ENCODE measurements at places on chromosomes 12 and 14.

DNA sequence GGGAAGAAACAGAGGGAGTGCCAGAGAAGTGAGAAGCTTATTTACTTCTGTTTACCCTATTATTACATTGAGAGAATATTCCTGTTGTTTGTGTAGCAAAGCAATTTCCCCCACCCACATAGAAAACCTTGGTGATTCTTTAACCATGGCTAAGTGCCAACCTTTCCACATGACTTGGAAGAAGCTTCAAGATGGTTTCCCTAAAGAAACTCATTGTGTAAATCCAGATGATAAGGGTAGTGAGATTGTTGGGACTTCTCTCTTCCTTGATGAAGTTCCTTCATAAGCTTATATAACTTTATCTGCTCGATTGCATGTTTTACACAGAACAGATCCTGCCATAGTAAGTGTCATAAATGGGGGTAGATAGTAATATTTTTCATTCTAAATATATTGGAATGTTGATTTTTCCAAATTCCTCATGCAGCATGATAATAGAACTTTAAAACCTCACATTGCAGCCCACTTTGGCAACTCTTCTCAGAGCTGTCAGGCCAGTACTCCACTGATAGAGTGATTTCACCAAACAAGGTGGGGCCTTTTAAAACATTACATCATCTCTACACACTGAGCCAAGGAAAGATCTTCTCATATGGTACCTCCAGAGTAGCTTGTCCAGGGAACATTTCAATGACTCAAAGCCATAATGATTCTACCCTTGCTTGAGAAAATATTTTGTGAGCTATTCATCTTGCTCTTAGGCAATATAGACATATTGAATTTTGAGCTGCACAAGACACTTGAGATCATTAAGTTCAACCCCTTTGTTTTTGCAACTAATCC, 47.8 kb upstream of the KIF21A start:
- DNase-seq: no peak

- DNase-seq: no peak
Observed at GRCh38 chr14:55512421-55512820, 67.6 kb upstream of the KTN1 start.

- DNase-seq: no peak
Observed at GRCh38 chr14:32350020-32350419, 20.9 kb downstream of the AKAP6 start.

DNA sequence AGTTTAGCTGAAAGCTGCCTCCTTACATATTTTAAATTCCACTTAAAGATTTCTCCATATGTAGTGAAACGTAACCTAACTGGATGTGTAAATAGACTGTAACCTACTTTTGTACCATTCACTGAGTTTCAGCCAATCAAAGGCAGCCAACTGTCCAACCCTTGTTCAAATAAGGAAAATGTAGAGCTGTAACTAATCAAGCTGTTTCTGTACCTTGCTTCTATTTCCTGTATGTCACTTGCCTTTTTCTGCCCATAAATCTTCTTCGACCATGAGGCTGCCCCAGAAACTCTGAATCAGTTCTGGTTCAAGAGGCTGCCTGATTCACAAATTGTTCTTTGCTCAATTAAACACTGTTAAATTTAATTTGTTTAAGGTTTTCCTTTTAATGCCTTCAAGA, 6.3 kb downstream of the SLC7A8 start:
- DNase-seq: no peak

DNA sequence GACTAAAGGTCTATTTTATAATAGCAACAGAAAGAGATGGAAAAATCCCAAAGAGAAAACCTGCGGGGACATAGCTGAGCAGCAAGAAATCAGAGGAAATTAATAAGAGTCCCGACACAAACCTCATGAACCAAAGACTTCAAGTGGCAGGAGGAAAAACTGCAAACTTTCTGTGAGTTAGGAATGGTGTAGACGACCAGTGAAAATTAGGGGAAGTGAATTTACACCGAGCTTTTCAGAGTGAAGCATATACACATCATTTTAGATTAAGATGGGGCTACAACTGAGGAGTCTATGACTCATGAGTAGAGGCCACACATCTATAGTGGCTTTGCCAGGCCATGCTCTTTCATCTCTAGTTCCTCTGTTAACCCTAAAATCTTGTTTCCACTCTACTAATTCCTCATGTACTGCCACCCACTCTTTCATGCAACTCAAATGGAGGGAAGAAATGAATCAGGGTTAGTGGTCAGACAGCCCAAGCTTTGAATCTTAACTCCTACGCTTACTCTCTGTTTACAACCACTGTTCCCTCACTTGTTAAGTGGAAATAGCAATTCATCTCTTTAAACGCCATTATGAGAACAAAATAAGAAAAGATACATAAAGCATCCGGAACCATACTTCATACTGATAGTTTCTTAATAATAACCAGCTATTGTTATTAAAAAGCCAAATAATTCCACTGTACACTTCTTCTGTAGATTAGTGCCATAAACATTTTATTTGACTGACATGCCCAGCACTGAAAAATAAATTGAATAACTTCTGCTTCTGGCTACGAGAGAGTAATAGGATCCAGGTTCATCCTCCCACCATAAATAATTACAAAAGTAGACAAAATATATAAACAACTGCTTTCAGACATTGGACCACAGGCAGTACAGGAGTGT, 219.3 kb downstream of the RMST start:
- DNase-seq: no peak

DNA sequence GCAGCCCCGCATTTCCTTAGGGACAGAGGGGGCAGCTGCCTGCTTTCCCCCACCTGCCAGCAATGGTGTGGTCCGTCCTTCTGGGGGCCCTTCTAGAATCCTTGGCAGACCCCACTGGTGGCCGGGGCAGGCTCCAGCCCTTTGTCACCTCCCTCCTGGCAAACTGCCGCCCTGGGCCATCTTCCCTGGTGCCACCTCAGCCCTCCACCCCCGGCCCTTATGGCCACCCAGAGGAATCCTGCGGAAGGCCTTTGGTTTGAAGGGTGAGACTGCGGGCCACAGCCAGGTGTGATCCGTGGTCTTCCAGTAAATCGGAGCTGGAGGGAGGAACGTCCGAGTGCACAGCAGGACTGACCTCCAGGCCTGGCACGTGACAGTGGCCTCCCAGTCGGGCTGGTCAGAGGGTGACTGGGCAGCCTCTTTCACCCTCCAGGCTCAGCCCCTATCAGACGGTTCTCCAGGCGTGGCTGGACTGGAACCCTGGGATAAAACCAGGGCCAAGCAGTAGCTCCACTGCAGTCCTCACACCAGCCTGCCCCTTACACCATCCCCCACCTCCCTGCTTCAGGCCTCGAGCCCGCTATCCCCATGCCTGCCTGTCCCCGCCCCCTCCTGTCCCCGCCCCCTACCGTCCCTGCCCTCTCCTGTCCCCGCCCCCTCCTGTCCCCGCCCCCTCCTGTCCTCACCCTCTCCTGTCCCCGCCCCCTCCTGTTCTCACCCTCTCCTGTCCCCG, 12.4 kb downstream of the FBRSL1 start:
- DNase-seq: no peak

GRCh38 chr12:10847744-10848143, 1.5 kb downstream of the PRR4 start:
- DNase-seq: no peak

- DNase-seq: no peak
Observed at GRCh38 chr12:67111182-67111581, 158.0 kb upstream of the CAND1 start.

- DNase-seq: no peak
Observed at GRCh38 chr14:62168564-62169155, 406.4 kb downstream of the SNAPC1 start.

GRCh38 chr12:42689699-42690098, 100.2 kb upstream of the PRICKLE1 start:
- DNase-seq: no peak

DNA sequence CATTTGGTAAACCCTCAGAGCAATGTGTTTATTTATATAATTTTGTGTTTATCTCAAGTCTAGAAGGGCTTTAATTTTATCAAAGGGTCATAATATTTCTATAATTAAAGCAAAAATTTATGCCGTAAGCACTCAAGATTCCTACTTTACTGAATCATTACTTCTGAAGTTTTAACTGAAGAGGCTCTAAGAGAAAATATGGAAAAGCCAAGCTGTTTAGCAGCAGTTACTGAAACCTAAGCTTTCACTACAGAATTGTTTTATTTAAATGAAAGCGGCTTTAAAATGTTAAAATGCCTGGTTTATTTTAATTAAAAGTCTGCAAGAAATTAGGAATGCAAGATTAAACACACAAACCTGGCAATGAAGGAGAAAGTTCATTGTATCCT, 73.9 kb upstream of the BBS10 start:
- DNase-seq: no peak

- DNase-seq: no peak
Observed at GRCh38 chr12:82479511-82479910, 121.2 kb downstream of the METTL25 start.

DNA sequence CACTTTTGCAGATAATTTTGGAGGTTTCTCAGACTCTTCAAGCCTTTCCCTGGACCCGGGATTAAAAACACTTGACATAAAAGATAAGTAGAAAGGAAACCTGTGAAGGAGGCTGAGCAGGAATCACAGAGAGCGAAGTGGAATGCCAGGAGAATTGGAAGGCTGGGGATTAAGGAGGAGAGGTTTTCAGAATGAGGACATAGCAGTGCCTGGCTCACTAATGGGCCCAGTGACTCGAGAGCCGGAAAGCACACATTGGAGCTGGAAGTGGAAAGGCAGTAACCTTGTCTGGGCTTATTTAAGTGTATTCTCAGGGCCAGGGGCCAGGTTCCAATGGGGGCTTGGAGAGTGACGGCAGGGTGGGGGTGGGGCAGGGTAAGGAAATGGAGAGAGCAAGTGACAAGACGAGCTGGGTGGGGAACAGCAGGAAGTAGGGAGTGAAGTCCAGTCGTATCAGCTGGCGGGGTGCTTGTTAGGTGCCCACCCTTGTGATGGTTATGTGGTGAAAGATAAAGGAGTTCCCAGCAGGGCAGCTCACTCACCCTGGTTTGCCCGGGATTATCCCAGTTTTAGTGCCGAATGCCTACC, 13.1 kb downstream of the EVL start:
- DNase-seq: no peak

DNA sequence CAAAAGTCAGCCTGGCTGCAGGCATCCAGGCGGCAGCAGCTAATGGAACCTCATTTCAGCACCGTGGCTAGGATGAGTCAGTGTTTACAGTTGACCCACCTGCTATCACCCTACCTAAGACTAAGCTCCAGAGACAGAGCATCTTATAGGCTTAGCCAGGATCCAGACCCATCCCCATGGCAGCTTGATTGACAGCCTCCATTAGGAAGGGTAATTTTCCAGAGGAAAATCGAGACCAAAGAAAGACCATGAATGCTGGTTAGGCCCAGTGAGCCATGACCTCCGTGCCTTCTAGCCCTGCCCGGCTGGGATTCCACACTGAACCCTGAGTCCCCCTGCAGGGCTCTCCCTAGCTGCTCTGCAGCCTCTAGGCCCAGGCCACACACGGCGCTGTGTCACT, 38.7 kb downstream of the TUNAR start:
- no peak for DNase-seq

- no peak for DNase-seq
Observed at GRCh38 chr12:67268335-67268895, 743 bp upstream of the CAND1 start.

- no peak for DNase-seq
Observed at GRCh38 chr14:32762886-32763285, 175.8 kb upstream of the NPAS3 start.

GRCh38 chr12:122528992-122529391, 1.9 kb downstream of the KNTC1 start:
- DNase-seq: no peak

DNA sequence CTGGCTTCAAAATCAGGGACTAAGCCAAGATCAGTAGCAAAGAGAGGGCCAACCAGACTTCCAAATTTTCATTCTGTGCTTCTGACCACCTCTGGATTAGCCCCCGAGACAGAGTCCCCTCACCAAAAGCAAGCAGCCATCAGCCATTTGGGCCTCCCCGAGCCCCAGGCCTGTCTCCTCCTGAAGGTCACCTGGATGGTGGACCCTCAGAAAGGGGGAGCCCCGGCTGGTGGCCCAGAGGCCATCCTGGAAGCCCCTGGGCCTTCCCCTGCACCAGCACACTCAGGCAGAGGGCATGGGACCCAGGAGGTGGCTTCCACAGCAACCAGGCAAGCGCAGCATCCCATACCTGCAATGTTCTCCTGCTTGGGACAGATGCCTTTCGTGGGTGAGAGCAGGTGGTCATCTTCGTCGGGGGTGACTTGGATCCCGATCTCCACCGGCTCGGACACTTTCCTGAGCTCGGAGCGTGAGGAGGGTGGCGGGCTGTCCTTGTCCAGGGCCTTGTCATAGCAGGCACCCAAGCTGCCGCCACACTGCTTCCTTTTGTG, 14.8 kb downstream of the BCL11B start:
- DNase-seq: no peak

DNA sequence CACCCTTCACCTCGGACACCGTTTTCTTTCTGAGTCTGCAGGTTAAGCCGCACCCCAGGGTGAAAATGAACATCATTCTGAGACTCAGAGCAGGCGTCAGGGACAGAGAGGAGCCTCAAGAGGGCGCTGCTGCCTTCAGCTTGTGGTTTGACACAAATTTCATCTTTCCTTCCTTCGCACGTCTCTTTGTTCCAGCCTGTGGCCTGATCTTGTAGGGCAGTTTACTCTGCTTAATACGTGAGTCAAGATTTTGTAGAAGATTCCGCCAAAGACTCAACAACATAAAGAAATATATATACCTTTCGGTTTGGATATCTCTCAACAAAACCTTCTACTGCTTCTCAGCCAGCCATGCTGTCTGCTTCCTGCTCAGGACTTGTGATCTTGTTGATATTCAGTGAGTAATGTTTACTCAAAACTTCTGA, 329.3 kb upstream of the OR4E1 start:
- DNase-seq: no peak

- DNase-seq: no peak
Observed at GRCh38 chr12:105464406-105464805, 133.9 kb downstream of the C12orf75 start.

DNA sequence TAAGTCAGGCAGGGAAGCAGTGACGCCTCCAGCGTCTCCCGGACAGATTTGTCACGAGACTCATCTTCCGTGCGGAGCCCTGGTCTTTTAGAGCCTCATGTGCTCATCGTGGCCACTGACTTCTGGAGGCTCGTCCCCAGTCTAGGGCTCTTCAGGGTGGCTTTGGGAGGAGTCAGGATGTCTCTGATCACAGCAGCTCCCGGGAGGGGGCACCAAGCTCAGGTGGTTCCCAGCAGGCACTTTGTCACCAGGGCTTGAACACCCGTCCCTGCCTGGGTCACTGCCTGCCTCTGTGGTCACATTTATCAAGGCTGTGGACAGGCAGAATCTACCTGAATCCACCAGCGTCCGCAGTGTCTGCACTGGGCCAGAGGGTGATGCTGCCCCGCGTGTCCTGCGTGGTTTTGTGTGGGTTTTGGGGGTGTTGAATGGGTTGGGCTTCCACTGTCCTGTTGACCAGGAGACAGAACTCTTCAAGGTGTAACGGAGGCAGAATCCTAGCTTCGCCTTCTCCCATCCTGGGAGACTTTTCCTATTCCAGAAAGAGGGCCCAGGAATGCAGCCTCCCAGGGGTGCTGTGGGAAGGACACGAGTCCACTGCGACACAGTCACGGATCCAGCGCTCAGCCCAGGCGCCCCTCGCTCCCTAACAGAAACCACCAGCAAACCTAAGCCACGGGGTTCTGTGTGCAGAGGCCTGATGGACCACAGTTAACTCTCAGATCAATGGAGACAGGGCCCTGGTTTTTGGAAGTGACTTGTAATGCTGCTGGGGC, 132.3 kb downstream of the ADGRD1 start:
- DNase-seq: no peak

GRCh38 chr12:44385964-44386363, 490.2 kb downstream of the NELL2 start:
- DNase-seq: no peak
